Activated CD8-positive, alpha-beta memory T cell treated with anti-CD3 and anti-CD28 coated beads, Interleukin-2, amount 10 ng/mL, durations not matched to agents 7 days and 5 days (primary cell): ENCODE measurements at places on chromosomes 2 and 18.

- peaks cover 14% of the 10 kb centered on the region for H3K36me3 ChIP-seq
- H3K27me3 ChIP-seq, result no peaks in the 10 kb centered on the region
- peaks cover 14% of the 10 kb centered on the region for H3K4me1 ChIP-seq
- H3K4me3 ChIP-seq, result no peak overlapping the region
- peak; percentile 27 for DNase-seq
- H3K27ac ChIP-seq, result no peak overlapping the region
Measured at GRCh38 chr2:105849431-105850179, 104.9 kb downstream of the NCK2 start.

- H3K27me3 ChIP-seq, result no peaks in the 10 kb centered on the region
- no peaks in the 10 kb centered on the region for H3K4me1 ChIP-seq
- DNase-seq, result no peak
- no peak overlapping the region for H3K4me3 ChIP-seq
Measured at GRCh38 chr2:167191588-167191987, 303.3 kb downstream of the XIRP2 start.

DNA sequence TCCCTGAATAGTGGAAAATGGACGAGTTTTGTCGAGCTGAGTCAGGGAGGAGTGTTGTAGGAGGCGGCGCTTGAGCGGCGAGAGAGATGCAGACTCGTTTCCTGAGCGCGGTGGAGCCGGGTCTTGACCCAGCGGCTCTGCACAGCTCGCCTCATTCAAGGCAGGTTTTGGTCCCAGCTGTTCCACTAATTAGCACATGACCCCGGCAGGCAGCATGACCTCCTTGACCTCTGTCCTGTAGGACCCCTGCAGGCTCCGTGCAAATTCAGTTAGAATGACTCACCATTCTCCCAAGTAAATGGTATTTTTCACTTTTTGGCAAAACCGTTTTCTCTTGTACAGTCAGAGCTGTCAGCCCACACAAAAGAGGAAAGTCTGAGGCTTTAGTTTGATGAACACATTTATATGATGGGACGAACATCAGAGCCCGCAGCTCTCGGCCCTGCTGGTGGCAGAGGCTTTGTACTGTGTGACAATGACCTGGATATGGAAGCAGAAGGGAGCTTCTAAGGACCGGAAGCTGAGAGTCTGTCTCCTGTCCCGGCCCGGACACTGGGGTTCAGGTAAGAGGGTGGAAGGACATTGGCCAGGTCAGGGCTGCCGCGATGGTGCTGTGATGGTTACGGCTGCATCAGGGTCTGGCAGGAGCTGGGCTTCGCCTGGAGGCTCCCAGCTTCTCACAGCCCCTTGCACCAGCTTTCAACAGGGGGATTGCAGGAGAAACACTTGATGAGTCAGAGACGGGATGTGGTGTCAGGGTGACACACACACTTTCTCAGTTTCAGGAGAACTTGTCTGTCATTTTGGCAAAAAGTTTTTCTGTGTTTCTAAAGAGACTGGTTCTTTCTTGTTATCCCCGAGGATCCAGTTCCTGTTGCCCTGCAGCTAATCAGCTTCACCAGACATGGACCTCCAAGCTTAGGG lies 29.9 kb upstream of the ALKAL2 start:
- peak; percentile 72 for DNase-seq
- peak overlapping the region; percentile 84 for H3K27ac ChIP-seq
- H3K27me3 ChIP-seq, result peaks cover 9% of the 10 kb centered on the region
- H3K36me3 ChIP-seq, result no peaks in the 10 kb centered on the region

DNA sequence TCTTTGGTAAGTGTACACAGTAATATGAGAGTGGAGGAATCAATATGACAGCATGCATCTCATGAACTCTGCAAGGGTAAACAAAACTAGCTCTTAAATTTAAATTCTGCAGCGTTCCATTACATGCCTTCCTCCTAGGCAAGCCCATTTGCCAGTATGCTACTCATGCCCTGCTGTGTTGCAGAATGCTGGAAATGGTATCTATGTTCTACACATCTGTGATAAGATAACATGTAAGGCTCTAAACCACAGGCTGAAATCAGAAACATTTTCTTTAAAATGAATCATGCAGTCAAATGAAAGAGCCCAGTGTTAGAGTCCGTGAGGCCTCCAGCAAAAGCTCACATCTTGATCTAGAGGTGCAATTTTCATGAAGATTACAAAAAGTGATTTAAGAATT lies 112.8 kb upstream of the FN1 start:
- no peaks in the 10 kb centered on the region for H3K36me3 ChIP-seq
- no peak overlapping the region for H3K4me3 ChIP-seq
- H3K27ac ChIP-seq, result no peak overlapping the region
- no peak for DNase-seq

DNA sequence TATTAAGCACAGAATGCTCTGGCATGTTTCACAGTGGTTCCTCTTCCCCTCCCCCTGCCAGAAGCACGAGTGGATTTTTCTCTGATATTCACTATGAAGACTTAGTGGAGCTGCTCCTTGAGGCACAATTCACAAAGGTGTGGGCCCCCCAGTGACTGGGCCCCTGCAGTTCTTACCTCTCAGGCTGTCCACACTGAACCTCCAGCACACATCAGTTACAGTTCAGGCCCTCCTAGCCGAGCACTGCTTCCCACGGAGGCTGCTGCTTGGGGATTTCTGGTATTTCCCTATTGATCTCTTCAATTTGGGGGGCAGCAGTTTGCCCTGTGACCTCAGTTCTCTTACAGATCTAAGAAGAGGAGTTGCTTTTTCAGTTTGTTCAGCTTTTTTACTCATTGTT lies 236.1 kb downstream of the SH3RF3 start:
- DNase-seq, result peak; percentile 22
- H3K36me3 ChIP-seq, result no peaks in the 10 kb centered on the region
- H3K4me1 ChIP-seq, result no peaks in the 10 kb centered on the region
- H3K27ac ChIP-seq, result no peak overlapping the region

DNA sequence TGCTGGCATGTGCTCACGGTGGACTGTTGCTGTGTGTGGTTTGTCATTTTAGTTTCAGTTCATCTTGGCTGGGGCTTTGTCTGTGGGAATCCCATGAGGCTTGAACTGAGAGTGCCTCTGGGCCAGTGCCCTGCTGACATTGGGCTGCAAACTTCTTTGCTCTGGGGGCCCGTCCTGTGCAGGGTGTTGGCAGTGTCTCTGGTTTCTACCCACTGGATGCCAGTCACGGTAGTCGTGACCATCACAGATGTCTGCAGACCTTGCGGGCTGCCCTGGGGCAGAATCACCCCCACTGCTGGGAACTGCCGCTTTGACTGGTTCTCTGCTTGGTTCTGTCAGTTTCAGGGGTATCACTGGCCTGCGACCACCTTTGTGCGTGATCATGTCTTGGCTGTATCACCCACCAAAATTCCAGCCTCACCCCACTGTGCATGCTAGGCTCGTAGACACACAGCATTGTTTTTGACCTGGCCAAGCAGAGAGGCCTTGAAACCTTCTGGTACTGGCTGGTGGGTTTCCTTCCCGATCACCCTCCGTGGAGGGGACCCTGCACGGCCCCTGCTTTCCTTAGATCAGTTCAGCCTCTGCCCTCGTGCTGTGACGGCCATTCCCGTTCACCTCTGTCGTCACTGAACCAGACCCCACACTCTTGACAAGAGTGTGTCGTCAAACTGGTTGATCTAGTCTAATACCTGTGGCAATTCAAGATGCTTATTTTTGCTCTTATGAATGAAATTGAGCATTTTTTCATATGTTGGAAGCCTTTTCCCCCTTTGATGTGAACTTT lies 57.6 kb downstream of the KCNG2 start:
- no peak overlapping the region for H3K27ac ChIP-seq
- no peak overlapping the region for H3K4me3 ChIP-seq
- H3K27me3 ChIP-seq, result peaks cover 12% of the 10 kb centered on the region
- no peaks in the 10 kb centered on the region for H3K4me1 ChIP-seq
- peak; percentile 26 for DNase-seq

DNA sequence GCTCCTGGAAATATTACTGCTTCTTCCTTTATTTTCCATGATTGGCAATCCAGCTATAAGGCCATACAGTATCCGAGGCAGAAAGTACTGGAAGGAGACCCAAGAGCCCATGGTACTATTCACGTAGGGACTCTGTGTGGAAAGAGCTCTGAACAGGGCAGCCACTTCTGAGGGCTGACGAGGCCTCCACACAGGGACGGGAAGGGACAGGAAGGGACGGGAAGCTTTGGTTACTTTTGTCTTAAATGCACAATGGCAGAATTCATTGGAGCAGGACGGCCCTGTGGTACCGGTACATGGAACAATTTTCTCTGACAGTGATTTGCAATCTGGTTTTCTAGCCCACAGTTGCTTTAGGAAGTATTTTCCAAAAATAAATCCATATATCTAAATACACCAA lies 102.4 kb downstream of the MBP start:
- DNase-seq, result no peak
- H3K4me1 ChIP-seq, result peaks cover 3% of the 10 kb centered on the region
- peaks cover 47% of the 10 kb centered on the region for H3K36me3 ChIP-seq
- no peak overlapping the region for H3K4me3 ChIP-seq
- no peak overlapping the region for H3K27ac ChIP-seq

DNA sequence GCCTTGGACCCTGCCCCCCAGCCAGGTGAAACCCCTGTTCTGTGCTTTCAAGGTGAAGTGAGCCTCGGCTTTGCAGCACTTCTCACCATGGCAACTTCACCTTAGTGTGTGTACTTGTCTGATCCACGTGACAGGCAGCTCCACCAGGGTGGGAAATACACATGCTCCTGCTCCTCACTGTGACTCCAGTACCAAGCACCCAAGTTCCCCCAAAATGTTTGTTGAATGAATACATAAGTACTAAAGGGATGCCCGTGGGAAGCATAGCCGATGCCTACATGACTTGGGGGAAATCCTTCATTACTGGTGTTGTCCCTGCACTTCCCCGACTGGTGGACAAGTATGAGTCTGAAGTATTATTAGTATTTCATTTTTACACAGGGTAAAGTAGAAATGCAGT lies 41.8 kb upstream of the GBX2 start:
- H3K4me3 ChIP-seq, result no peak overlapping the region
- H3K36me3 ChIP-seq, result no peaks in the 10 kb centered on the region
- no peak for DNase-seq
- no peak overlapping the region for H3K27ac ChIP-seq

DNA sequence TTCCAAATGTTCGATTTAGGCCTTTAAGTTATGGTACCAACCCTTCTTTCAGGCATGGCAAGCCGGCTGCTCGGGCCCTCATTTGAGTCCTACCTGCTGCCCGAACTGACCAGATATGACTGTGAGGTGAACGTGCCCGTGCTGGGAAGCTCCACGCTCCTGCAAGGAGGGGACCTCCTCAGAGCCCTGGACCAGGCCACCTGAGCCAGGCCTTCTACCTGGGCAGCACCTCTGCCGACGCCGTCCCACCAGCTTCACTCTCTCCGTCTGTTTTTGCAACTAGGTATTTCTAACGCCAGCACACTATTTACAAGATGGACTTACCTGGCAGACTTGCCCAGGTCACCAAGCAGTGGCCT lies 87.2 kb downstream of the EPAS1 start:
- H3K4me3 ChIP-seq, result no peak overlapping the region
- peaks cover 8% of the 10 kb centered on the region for H3K4me1 ChIP-seq
- H3K27ac ChIP-seq, result no peak overlapping the region
- no peaks in the 10 kb centered on the region for H3K27me3 ChIP-seq

DNA sequence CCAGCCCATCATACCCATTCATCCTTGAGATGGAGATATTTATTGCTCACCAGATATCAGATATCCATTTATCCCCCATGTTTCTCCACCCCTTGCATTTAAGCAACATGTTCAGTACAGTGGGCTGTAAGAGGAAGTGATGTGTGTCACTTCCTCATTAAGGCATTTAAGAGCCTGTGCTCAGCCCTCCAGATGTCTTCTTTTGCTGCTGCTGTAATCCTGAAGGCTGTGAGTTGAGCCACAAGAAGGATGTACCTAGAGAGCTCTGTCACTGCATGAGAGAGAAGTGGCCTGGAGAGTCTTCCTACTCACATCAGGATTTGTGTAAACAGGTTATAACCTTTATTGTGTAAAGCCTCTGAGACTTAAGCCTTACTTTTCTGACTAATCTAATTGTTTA lies 151.8 kb upstream of the UNC80 start:
- no peaks in the 10 kb centered on the region for H3K4me1 ChIP-seq
- no peaks in the 10 kb centered on the region for H3K27me3 ChIP-seq
- H3K27ac ChIP-seq, result no peak overlapping the region

GRCh38 chr18:78792736-78793135 lies 186.9 kb upstream of the SALL3 start:
- no peaks in the 10 kb centered on the region for H3K36me3 ChIP-seq
- H3K4me3 ChIP-seq, result no peak overlapping the region
- no peaks in the 10 kb centered on the region for H3K27me3 ChIP-seq
- no peaks in the 10 kb centered on the region for H3K4me1 ChIP-seq
- DNase-seq, result no peak
- no peak overlapping the region for H3K27ac ChIP-seq

DNA sequence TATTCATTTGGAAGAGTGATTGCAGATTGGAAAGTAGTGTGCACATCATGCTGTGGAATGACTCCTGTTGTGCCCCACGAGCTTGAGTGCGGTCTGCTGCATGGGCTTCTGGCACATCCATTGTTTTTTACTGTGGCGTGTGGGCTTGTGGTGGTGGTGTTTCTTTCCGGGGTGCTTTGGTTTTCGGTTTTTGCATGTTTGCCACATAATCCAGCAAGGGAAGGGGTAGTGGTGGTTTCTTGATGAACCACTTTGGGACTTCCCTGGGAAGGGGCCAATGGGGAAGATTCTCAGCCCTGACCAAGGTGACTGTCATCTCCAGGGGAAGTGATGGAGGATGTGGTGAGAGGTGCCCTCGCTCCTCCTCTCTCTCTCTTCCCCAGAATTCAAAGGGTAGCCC lies 57.0 kb downstream of the COA5 start:
- H3K27ac ChIP-seq, result peak overlapping the region; percentile 77
- peaks cover 92% of the 10 kb centered on the region for H3K4me1 ChIP-seq
- H3K27me3 ChIP-seq, result no peaks in the 10 kb centered on the region
- DNase-seq, result peak; percentile 74

DNA sequence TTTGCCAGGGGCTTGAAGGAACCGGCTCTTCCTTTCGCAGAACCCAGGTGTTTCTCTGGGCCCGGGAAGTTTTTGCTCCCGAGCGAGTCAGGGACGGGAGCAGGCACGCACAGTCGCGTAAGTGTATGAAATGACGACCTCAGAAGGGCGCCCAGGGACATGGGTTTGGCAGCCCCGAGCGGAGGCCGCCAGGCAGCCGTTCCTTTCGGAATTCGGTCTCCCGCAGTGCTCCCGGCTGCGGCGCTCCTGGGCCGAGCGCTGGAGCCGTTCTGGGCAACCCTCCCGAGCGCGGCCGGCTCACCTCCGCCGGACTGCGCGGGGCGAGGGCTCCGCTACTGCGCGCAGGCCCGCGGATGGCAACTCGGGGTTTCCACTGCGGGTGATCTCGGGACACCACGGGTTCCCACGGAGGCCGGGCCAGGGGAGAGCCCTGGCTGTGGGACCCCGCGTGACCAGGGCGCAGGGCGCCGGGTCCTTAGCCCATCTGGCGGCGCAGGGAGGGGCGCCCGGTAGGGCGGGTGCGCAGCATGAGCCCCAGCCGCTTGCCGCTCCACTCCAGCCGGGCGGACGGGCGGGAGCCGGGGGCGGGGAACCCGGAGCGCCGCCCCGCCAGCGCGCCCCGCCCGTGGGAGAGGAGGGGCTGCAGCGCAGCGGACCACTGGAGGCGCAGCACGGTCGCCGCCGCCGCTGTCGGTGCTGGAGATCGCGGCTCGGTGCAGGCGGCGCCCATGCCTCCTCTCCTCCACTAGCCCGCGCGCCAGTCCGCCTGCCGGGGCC lies at the start of gene OSBPL6:
Gene OSBPL6 (plus strand): TSS at position 690 of the 777 bp plus-strand sequence. CDS start 111,673 bp downstream, outside the sequence.
- no peaks in the 10 kb centered on the region for H3K36me3 ChIP-seq
- peak; percentile 75 for DNase-seq
- H3K4me1 ChIP-seq, result peaks cover 19% of the 10 kb centered on the region
- peaks cover 62% of the 10 kb centered on the region for H3K27me3 ChIP-seq
- H3K4me3 ChIP-seq, result peak within 1 kb of the TSS; percentile 66

- peak overlapping the region; percentile 44 for H3K4me3 ChIP-seq
- no peak overlapping the region for H3K27ac ChIP-seq
- no peaks in the 10 kb centered on the region for H3K36me3 ChIP-seq
- H3K27me3 ChIP-seq, result peaks cover 68% of the 10 kb centered on the region
Measured at GRCh38 chr2:152097801-152098495, 896 bp downstream of the CACNB4 start.
